ENCODE measurements at places on chromosomes 13 and 19.

DNA sequence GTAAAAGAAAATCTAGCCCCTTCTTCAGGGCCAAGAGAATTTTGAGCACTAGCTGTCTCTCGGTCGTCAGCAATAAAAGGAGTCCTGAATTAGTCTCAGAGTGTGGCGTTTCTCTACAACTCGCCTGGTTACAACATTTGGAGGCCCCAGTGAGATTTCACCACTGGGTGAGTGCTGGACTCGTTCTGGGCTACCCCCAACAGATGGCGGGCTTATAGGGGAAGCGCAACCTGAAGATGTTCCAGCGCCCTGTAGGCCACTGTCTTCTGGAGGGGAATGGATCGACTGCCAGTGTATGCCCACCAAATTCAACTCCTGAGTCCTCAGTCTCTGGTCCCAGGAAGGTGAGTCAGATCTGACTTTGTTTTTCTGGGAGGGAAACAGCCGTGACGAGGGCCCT, 11.7 kb upstream of the ZNF181 start:
- no peak for DNase-seq

- no peak for DNase-seq
Measured at GRCh38 chr13:113975416-113975815, 1.5 kb upstream of the C13orf46 start.

GRCh38 chr13:62302341-62302740, 886.7 kb upstream of the PCDH20 start:
- DNase-seq, result no peak

GRCh38 chr13:111395511-111396393, 75.3 kb downstream of the TEX29 start:
- no peak for DNase-seq

DNA sequence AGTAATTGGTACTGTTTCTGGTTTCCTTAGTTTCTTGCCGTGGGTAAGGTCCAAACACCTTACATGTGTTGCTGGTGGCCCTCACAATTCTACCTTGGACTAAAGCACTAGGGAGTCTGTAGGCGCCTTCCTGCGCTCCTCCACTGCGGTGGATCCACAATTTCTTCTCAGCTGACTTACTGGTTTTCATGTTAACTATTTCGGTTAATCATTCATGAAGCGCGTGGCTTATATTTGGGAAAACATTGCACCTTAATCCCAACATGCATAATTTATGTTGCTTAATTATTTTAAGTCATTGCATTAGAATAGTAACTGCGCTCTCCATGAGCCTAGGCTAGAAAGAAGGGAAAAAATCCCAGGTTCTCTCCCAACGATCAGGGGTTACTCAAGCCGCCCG, 37.7 kb downstream of the ARHGEF7 start:
- no peak for DNase-seq

- DNase-seq, result no peak
Measured at GRCh38 chr13:44294876-44295275, 78.7 kb upstream of the SERP2 start.

GRCh38 chr19:5048727-5049553, 80.0 kb downstream of the KDM4B start:
- no peak for DNase-seq

GRCh38 chr19:1116726-1117581, 13.2 kb downstream of the GPX4 start:
- DNase-seq, result no peak

DNA sequence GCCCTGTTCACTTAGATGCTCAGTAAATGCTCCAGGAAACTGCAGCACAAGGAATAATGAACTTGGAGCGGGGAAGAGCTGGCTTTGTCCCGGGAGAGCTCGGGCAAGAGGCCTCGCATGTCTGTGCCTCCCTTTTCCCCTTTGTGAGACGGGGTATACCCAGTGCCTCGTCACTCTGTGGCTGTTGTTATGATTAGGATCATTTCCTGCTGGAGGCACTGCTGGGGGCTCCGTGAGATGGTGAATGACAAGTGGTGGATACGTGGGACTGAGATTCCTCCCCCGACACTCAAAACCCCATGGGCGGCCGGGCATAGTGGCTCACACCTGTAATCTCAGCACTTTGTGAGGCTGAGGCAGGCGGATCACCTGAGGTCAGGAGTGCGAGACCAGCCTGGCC, 1.1 kb upstream of the PLVAP start:
- no peak for DNase-seq

GRCh38 chr13:113393563-113394338, 29.8 kb upstream of the GRTP1 start:
- DNase-seq, result peak; percentile 87

DNA sequence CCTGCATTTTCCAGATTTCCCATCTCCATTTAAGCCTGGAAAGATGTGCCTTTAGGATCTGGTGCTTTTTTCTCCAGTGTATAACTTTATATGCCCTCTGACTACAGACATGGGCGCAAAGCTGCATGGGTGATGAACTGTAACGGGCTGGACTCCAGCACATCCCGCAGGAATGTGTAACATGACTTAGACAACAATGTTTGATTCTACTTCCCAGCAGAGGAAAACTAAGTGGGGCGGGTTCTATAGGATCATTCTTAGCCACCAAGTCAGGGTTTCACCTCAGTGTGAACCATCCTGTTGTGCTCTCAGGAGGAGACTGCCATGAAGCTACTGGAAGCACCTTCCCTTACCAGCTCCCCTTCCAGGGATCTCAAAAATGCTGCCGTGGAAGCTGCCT, 93.2 kb upstream of the SERP2 start:
- DNase-seq, result no peak

DNA sequence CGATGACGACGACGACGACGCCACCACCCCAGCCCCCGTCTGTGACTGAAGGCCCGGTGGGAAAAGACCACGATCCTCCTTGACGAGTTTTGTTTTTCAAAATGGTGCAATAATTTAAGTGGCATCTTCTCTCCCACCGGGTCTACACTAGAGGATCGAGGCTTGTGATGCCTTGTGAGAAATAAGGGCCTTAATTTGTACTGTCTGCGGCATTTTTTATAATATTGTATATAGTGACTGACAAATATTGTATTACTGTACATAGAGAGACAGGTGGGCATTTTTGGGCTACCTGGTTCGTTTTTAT, 2.5 kb downstream of the KLF2 start:
- DNase-seq, result no peak

DNA sequence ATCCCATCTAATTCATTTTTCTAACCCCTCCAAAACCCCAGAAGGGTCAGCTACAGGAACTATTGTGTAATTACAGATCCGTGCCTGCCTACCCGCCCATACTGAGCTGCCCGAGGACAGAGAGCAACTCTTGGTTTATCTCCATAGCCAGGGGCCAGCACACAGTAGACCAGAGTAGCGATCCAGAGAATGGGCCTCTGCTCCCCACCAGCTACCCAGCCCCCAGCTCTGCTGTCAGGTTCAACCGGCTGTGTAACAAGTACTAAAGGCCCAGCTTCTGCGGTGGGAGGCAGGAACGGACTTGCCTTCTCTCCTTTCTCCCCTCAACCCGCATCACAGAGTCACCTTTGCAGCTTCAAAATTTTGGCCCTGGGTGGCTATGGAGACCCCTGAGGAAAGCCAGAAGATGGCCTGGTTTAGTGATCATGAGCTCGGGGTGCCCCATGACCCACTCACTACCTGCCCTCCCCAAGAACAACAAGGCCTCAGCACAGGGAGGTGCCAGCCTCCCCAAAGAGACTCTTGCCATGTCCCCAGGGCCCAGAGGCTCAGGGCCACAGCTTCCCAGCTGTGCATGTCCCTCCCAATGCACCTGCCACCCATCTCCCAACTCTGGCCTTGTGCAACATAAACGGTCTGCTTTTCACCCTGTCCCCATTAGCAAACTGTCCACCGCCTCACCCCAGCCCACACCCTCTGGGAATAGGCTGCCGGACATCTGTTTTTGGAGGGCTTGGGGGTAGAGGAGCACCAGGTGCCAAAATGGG, 5.7 kb downstream of the CALM3 start:
- DNase-seq, result no peak

DNA sequence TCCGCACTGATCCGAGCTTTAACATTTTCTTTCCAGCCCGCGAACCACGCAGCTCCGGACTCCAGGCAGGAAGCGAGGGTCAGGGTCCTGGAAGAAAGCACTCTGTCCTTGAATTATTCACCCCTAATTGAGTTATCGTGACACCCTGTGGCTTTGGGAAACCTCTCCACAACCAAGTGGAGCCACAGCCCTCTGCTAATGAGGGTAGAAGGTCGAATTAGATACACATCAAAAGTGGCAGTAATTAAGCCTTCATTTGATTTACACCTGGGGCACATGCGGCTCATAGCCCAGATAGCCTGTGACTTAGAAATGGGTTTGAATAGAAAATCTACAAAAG, 15.9 kb upstream of the RNF17 start:
- no peak for DNase-seq

GRCh38 chr13:46553521-46553885, 533 bp downstream of the LRCH1 start:
- no peak for DNase-seq

DNA sequence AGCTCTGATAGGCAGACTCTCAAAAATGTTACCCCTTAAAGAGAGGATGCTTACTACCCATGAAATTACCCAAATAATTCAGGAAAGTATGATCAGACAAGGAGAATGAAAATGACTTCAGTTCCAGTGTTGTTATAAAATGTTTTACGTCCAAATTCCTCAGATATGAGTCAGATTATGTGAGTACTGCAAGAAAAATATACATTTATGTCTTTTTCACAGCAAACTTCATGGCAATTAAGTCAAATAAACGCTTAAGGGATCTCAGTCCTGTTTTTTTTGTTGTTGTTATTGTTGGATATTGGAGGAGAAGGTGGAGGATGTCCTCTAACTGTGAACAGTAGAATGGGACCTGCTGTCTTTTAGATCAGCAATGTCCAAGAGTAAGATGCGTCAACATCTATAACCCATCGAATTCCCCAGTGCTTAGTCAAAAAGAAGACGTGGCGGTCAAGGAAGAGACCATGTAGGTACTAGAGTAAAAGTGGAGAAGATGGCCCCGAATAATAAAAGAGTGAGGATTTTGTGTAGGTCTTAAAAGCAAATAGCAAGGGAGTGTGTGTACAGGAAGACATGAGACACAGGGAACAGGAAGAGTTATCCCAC, 215.4 kb upstream of the IRS2 start:
- DNase-seq, result no peak

GRCh38 chr13:59364641-59365085, 799.1 kb downstream of the DIAPH3 start:
- no peak for DNase-seq

- no peak for DNase-seq
Measured at GRCh38 chr19:12596927-12597548, 13.6 kb downstream of the ZNF490 start.

GRCh38 chr19:42252365-42253244, 2.3 kb downstream of the ERF start:
- DNase-seq, result no peak

DNA sequence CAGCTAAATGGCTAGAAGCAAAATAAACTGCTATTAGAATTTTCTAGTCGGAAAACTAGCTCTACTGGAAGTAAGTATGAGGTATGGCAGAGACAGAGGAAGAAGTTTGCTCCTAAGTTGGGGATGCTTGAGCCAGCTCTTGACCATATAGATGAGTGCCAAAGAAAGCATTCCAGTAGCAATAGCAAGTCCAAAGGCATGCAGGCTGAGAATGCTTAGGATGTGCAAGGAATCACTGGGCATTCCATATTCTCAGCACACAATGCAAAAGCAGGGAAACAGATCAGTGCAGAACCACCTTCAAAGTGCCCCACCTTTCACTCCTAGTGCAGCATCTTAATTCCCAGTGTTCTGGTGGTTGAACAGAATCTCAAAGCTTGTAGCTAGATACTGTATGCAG, 32.9 kb downstream of the SERTM1 start:
- DNase-seq, result no peak

GRCh38 chr19:5624741-5625278, 1.9 kb downstream of the SAFB start:
- no peak for DNase-seq

DNA sequence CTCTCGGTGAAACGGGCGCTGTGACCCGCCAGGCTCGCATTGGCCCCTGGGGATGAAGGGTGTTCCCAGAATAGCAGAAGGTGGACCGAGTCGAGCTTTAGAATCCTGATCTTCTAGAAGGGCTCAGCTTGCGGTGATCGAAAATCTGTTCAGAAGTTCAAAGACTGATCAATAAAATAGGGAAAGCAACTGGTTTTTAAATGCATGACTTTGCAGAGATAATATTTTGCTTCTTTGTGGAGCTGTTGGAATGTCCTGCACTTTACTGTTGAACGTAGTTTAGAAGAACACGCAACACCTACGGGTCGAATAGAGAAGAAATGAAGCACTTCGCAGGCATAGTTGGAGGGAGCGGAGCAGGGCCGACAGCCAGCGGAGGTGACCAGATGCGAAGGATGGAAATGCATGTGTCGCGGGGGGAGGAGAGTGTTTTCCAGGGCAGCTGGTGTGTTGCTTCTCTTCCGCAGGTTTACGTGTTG, 766 bp downstream of the CEBPG start:
- no peak for DNase-seq

DNA sequence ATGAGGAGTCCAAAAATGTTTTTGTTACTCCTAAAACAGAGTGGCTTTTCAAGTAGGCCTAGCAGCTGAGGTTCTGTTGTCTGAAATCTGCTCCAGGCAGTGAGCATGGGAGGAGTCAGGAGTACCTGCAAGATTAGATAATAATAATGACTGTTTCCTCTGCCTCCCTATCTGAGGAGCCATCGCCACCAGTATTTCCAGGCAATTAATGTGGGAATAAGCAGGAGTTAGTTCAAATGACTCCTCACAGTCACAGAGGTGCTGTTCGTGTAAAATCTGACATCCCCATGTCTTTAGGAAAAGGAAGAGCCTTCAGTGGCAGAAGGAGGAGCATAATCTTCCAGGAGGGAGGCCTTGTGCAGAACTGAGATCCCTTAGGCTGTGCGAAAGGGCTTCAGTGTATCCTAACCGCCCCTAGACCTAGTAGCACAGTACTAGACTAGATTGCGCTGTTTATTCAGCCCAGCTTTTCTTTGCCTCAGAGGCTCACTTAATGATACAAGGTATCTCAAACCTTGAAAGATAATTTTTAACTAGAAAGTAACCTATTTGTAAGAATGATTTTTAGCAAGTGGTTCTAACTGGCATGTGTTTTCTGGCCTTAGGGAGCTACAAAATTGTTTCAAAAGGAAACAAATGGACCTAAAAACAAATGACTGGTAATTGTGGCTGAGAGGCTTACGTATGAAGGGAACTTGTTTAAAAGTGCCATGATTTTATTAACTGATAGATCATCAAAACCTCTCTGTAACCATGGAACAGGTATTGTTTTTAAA, 49.0 kb downstream of the FREM2 start:
- DNase-seq, result no peak

- peak; percentile 34 for DNase-seq
Measured at GRCh38 chr19:30063650-30064347, 121.8 kb downstream of the URI1 start.

- no peak for DNase-seq
Measured at GRCh38 chr13:112207129-112207528, 140.2 kb downstream of the SOX1 start.
